A172 (cell line): ENCODE measurements at places on chromosomes 4 and X. TPM values are rescaled to one million over a fixed set of nuclear protein-coding genes. Genes with fewer than 3 reads are reported as not detected.
A peak's percentile ranks its signal among the peaks of the same experiment; 100 is the strongest.

DNA sequence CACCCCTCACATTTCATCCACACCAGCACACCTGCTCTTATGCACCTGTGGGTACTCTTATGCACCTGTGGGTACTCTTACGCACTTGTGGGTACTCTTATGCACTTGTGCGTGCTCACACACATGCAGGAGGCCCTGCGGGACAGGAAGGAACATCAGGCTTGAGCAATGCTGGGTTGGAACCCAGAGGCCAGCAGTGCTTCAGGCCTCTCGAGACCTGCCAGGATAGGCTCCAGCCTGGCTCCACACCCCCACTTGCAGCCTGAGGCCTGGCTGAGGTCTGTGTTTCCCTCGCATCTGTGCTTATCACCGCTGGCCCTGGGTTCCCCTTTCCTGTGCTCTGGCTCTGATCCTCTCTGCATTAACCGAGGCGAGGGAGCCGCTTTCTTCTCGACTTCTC lies 34.7 kb downstream of the SORCS2 start:
- DNase-seq, result no peak

DNA sequence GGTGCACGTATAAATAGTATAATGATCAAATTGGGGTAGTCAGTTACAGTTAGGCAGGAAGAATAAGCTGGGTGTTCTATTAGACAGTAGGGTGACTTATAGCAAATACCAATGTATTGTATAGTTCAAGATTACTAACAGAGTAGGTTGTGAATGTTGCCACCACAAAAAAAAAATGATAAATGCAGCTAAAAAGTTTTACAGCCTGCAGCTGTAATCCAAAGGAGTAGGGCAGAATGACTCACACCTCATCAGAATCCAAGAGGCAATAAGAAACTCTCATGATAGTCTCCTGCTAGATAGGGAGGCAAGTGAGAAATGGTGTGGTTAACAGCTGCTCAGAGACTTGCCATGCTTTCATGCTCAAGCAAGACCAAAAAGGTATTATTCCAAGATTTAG lies 19.6 kb upstream of the TCEAL4 start:
- peak; percentile 23 for DNase-seq

DNA sequence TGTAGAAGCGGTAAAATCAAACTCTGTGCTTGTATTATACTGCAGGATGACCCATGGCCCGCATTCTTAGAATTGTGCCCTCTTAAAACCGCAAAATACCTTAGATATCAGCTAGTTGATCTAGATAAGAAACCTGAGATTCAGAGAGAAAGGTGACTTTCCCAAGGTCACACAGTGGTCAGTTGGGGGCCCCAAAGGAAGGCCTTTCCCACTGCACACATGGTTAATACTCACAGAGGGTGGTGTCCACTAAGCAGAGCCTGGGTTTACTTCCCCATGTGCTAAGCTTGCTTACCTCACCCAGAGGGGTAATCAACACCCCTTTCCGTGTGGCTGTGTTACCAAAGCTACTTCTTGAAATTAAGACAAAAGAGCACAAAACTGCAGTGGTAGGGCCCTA lies 66.3 kb downstream of the RBM47 start:
- peak; percentile 38 for DNase-seq

DNA sequence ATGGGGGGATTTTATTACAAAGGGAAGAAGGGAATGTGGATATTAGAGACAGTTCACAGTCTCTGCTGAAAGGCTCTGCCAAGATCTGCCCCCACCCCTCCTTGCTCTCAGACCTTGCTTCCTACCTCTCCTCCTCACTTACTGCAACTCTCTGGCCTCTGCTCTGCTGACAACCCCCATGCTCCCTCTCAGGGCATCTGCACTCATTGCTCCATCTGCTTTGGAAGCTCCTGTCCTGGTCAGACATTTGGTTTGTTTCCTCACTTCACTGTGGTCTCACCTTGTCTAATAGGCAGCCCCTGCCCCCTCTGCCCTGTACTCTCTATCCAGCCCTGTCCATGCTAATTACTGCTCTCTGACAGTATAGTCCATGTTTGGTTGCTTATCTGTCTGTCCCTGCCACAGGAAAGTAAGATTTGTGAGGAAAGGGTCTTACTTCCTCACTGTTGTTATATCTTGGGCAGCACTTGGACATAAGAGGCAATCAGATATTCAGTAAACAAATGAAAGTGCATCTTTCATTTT lies 189.3 kb downstream of the PTTG2 start:
- no peak for DNase-seq

The P2RY4 gene
- not detected in 2 replicates for total RNA-seq
